GM23248 (cell line): ENCODE measurements at places on chromosomes 3 and 15. TPM values are rescaled to one million over a fixed set of nuclear protein-coding genes. Genes with fewer than 3 reads are reported as not detected.
A peak's percentile ranks its signal among the peaks of the same experiment; 100 is the strongest.

- DNase-seq, result no peak
Observed at GRCh38 chr3:72180405-72180804, 395.5 kb upstream of the PROK2 start.

DNA sequence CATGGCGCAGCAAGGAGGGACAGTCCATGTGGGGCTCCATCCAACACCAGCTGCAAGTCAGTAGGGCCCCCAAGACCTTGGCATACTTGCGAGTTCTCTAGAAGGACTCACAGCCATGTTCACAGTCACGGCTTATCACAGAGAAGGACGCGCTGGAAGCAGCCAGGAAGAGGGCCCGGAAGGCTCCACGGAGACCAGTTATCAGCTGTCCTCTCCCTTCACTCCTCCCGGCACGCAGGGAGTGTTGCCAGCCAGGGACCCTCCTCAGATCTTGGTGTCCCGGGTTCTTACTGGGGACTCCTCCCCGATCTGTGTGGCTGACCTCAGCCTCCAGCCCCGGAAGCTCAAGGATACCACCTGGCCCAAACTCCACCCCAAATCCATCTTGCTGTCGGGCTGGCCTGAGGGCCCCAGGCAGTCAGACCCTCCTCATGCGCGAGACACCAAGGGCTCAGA lies 68.0 kb downstream of the SLTM start:
- DNase-seq, result peak; percentile 37

- DNase-seq, result peak; percentile 63
Observed at GRCh38 chr15:58222679-58223078, 84.5 kb downstream of the AQP9 start.

GOLGA6D gene
- not detected in 2 replicates for total RNA-seq
